Stimulated activated CD8-positive, alpha-beta memory T cell treated with anti-CD3 and anti-CD28 coated beads, Interleukin-4, amount 100 ng/mL, for 1 hour (primary cell): ENCODE measurements at places on chromosomes 13 and 19.

- DNase-seq = no peak
Observed at GRCh38 chr19:6429419-6430221, 3.9 kb downstream of the SLC25A41 start.

- DNase-seq = no peak
Observed at GRCh38 chr19:35713904-35714495, 3.8 kb upstream of the KMT2B start.

GRCh38 chr13:91346850-91347201, 661 bp upstream of the MIR17HG start:
- DNase-seq = peak; percentile 7

DNA sequence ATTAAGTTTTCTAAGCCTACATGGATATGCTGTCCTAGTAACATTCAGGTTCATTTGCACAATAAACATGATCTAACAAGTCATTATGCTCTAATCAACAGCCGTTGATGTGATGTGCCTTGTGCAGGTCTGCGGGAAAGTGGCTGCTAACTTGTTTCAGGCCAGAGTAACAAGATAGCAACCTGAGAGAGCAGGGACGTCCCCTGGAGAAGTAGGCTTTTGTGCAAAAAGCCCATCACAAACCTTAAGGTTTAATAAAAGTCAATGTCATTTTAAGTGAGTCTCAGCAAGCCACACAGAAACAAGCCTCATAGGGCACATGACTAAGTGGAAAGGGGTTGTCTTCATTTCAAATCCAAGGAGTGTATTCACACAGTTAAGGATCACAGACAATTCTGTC, 17.6 kb downstream of the FOXO1 start:
- no peak for DNase-seq

- no peak for DNase-seq
Observed at GRCh38 chr19:31338069-31338776, 11.0 kb downstream of the TSHZ3 start.

DNA sequence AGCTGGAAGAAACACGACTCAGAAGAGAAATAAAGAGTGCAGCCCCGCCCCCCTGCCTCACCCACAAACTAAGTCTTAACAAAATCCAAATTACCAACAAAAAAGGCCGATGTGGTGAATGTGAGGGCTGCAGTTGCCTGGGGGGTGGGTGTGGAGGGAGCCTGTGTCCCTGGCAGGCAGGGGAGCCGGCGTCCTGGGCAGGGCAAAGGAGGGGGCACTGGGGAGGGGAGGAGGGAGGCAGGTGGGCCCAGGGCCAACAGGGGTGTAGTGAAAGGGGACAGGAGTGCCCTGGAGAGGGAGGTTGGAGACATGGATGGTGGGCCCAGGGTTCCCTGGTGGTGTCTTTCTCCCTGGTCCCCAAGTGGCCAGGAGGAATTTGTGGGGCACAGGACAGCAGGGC, 4.0 kb downstream of the IRGC start:
- DNase-seq = no peak

GRCh38 chr19:46347985-46348384, 1.1 kb downstream of the PPP5C start:
- DNase-seq = no peak

- no peak for DNase-seq
Observed at GRCh38 chr13:28564030-28564429, 69.1 kb upstream of the FLT1 start.

DNA sequence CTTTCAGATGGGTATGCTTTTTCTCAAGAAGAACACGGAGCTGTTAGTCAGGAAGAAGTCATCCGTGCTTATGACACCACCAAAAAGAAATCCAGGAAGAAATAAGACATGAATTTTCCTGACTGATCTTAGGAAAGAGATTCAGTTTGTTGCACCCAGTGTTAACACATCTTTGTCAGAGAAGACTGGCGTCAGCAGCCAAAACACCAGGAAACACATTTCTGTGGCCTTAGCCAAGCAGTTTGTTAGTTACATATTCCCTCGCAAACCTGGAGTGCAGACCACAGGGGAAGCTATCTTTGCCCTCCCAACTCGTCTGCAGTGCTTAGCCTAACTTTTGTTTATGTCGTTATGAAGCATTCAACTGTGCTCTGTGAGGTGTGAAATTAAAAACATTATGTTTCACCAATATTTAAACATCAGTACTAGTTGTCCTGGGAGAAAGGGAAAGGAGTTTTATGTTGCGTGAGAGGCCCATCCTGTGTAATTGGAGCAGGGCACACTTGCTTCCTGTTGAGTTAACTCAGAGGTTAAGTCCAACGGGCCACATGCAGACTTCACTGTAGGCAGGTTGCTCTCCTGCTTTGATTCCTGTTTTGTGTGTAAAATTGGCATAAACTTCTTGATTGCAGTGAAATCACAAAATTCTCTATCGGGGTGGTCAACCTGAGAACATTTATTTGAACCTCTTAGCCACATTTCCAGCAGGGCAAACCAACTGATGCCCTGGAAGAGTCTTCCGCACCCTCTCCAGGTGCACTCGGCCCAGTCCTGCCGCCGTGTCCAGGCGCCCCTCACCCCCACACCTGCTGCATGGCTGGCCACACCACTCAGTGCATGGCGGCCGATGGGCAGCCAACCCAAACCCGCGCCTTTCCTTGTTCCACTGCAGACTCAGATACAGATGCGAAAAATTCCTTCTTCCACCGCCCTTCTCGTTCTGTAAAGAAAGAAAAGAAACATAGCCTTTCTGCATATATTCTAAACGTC, 31.6 kb downstream of the SHISA2 start:
- no peak for DNase-seq

- no peak for DNase-seq
Observed at GRCh38 chr19:13013649-13014048, 18.4 kb downstream of the NFIX start.

GRCh38 chr13:20258963-20259288, 26.8 kb upstream of the GJB6 start:
- no peak for DNase-seq

GRCh38 chr19:9789066-9789465, 20.5 kb upstream of the ZNF846 start:
- no peak for DNase-seq

- DNase-seq = no peak
Observed at GRCh38 chr19:40264314-40265054, 20.7 kb downstream of the AKT2 start.

DNA sequence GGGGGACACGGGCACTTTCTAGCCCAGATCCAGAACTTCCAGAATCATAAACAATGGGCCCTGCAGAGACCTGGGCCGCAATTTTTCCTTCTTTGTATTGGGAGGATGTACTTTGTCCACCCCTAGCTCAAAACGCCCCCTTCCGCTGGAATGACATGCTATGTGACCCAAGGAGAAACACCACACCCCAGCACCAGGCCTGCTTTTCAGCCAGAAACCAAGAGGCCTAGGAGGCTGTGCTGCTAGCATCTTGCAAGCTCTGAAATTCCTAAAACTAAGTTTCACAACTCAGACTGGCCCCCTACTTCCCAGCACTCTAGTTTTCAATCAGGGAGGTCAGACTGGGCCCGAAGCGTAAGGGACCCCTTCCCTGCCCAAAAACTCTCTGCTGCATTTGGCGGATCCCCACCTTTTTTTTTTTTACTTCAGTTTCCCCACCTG, 538 bp downstream of the LSM4 start:
- no peak for DNase-seq

DNA sequence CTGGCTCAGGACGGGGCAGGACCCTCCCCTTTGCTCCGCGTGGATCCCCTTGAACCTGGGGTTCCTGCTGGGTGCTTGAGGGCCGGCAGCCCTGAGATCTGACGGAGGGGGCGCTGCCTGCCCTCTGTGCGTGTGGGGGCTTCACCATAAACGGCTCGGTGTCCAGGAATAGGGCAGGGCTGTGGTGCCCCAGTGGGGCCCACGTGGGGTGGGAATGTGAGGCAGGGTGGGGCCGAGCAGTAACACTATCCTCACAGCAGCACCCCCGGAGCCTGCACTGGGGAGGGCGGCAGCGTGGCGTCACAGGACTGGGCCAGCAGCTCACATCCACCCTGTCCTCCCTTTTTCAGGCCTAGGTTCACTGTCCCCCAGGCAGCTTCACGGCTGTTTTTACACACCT, 38.0 kb downstream of the GAS6 start:
- DNase-seq = no peak

DNA sequence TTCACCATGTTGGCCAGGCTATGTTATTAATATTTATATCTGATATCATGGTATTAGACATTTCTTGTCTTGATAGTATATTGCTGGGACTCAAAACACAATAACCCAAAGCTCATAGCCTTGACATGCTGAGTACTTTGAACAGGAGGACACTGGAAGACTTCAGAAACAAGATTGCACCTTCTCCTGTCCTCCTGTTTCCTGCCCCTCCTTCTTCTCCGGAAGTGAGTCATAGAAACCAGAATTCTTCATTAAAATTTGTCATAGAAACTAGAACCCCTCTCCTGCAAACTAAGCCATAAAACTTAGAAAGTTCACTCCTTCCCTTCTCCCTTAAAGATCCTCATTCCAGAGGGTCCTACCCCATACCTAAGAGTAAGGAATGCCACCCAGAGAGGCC, 400.2 kb downstream of the SLITRK5 start:
- DNase-seq = no peak

DNA sequence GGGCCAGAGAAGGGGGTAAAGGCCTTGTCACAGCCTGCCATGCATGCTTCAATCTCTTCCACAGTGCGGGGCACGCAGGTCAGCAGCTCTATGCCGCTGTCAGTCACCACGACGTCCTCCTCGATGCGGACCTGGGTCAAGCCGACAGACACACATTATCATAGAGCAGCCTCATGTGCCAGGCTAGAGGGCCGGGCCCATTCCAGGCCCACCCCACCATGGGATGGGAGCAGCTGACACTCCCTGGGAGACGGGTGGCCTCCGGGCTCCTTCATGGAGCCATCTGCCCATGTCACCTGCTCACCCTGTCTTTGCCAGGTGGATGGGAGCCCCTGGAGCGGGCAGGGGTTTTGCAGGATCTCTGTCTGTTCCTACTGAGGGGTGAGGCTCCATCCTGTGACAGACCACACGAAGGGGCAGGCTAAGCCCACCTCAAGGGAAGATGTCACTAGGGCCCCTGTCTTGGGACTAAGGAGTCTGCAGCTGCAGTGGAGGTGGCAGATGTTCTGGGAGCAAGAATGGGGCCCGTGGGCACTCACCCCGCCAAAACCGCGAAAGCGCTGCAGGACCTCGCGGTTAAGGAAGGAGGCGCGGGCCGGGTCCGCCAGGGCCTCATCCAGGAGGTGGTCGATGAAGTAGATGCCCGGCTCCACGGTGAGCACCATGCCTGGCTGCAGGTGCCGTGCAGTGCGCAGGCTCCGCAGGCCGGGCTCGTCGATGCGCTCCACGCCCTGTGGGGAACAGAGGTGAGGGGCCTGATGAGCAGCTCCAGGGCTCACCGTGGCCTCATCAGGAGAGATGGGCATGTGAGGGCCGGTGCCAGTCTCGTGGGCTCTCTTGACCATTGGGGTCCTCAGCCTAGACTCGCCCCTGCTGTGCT, 14.1 kb downstream of the CEBPG start:
- no peak for DNase-seq

- no peak for DNase-seq
Observed at GRCh38 chr13:99307648-99308339, 595 bp upstream of the GPR183 start.

DNA sequence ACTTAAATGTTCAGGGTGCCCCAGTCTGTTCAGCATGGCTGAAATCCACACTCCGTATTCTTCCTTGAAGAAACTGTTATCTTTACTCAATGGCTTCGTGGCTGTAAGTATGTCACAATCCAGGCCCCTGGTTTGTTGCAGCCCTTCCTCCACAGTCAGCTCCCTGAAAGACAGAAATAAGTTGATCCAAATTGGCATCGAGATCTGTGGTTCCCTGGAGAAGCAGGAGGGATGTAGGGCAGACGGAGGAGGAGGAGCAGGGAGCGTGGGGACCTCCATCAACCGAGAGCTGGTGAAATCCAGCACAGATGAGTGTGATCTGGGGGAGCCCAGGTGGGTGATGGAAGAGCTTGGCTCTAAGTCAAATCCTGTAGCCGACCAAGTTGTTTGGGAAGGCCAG, 304 bp downstream of the TSPAN16 start:
- no peak for DNase-seq

GRCh38 chr19:9934132-9934950, 2.0 kb downstream of the OLFM2 start:
- peak; percentile 64 for DNase-seq

- no peak for DNase-seq
Observed at GRCh38 chr19:2308114-2308556, at the start of gene LINGO3. Gene LINGO3 (minus strand): TSS chr19:2308154. CDS start chr19:2291776, 16,378 bp downstream.

- no peak for DNase-seq
Observed at GRCh38 chr19:56295531-56296455, 18.8 kb downstream of the ZSCAN5A start.

DNA sequence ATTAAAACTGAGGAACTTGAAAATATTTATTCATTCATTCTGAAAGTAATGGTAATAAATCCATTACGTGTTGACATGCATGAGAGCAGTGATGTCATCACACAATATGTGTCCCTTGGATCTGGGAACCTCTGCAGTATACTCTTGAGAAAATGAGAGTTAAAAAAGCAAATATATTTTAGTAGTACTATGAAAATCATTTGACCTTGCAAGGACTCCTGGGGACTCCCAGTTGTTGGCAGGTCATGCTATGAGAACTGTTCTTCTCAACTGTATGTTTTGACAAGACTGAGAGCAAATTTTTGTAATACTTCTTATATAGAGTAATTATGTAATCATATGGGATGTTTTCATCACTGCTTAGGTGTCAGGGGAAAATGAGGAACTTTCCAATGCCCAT, 249.4 kb downstream of the PCCA start:
- DNase-seq = no peak

GRCh38 chr19:10593820-10594637, 6.9 kb upstream of the AP1M2 start:
- DNase-seq = no peak

DNA sequence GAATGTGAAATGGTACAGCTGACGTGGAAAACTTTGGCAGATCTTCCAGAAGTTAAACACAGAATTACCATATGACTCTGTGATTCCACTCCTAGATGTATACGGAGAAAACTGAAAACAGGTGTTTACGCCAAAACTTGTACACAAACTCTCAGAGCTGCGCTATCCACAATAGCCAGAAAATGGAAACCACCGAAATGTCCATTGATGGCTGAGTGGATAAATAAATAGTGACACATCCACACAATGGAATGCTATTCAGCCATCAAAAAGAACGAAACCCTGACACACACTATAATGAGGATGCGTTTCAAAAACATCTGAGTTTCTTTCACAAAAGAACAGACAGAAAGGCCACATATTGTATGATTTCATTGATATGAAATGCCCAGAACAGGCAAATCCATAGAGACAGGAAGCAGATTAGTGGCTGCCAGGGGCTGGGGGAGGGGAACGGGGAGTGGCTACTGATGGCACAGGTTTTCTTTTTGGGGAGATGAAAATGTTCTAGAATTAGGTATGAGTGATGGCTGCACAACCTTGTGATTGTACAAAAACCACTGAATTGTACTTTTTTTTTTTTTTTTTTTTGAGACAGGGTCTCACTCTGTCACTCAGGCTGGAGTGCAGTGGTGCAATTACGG, 33.0 kb downstream of the IL12RB1 start:
- DNase-seq = no peak

GRCh38 chr13:27171827-27172494, 350 bp upstream of the USP12 start:
- DNase-seq = peak; percentile 79
